ENCODE measurements at places on chromosomes 7 and 10. TPM values are rescaled to one million over a fixed set of nuclear protein-coding genes. Genes with fewer than 3 reads are reported as not detected.

Gene NUDCD3
- polyA plus RNA-seq: 20.8 TPM

Gene DRGX
- not detected for polyA plus RNA-seq

Gene SYT15B
- not detected for polyA plus RNA-seq

Gene AGBL3
- 2.0 TPM for polyA plus RNA-seq

Gene CYP3A5
- 9.6 TPM for polyA plus RNA-seq

Gene ZNRF2
- polyA plus RNA-seq: 2.6 TPM

Gene ZNF503
- 4.0 TPM for polyA plus RNA-seq

Gene SPDYE2
- not detected for polyA plus RNA-seq

Gene SPDYE11
- polyA plus RNA-seq: not detected

Gene FMC1
- 39.2 TPM for polyA plus RNA-seq

Gene FAM24B
- 1.9 TPM for polyA plus RNA-seq

Gene AKR1C8
- 0.12 TPM for polyA plus RNA-seq

Gene OSBPL3
- polyA plus RNA-seq: 8.8 TPM

Gene NUDT13
- polyA plus RNA-seq: 5.0 TPM

Gene NPSR1
- not detected for polyA plus RNA-seq

Gene LRGUK
- polyA plus RNA-seq: 0.20 TPM

Data from HepG2 (cell line).